ENCODE measurements at places on chromosomes 11 and 22.

DNA sequence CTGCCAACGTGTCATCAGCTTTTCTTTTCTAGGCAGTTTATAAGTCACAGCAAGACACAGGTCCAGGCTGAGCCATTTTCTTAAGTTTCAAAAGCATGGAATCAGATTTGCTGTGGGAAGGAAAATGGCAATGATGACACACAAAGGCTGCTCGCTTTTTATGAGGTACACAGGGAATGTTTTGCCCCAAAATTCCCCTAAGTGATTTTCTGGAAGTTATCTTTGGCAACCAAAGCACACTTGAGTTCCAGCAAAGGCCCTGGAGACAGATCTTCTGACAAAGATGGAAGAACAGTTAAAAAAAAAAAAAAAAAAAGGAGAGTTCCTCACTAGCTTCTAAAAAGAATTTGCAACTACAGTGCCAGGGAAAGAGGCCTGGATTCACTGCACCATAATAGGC lies 260.8 kb downstream of the LARGE1 start:
- DNase-seq, result no peak

- DNase-seq, result no peak
These were observed 71.9 kb downstream of the BLID start for GRCh38 chr11:122044086-122044485.

DNA sequence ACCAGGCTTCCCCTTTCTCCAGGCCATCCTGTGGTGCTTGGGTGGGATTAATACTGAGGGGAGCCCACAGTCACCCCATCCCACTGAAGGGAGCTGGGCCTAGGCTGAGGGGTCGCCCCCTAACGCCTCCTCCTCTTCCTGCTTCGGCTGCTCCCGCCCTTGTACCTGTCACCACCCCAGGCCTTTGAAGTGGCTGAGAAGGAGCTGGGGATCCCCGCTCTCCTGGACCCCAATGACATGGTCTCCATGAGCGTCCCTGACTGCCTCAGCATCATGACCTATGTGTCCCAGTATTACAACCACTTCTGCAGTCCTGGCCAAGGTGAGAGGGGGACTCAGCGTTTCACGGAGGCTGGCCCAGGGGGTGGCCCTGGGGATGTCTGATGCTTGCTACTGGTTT lies 6.1 kb downstream of the MICALL1 start:
- no peak for DNase-seq

GRCh38 chr22:23227380-23227779 lies 47.1 kb downstream of the BCR start:
- no peak for DNase-seq

GRCh38 chr11:71355281-71355680 lies 92.9 kb downstream of the DHCR7 start:
- no peak for DNase-seq

GRCh38 chr11:66497206-66497605 lies 13.2 kb upstream of the BBS1 start:
- no peak for DNase-seq

- DNase-seq, result no peak
These were observed 116.7 kb upstream of the TIMP3 start for GRCh38 chr22:32684822-32685187.

DNA sequence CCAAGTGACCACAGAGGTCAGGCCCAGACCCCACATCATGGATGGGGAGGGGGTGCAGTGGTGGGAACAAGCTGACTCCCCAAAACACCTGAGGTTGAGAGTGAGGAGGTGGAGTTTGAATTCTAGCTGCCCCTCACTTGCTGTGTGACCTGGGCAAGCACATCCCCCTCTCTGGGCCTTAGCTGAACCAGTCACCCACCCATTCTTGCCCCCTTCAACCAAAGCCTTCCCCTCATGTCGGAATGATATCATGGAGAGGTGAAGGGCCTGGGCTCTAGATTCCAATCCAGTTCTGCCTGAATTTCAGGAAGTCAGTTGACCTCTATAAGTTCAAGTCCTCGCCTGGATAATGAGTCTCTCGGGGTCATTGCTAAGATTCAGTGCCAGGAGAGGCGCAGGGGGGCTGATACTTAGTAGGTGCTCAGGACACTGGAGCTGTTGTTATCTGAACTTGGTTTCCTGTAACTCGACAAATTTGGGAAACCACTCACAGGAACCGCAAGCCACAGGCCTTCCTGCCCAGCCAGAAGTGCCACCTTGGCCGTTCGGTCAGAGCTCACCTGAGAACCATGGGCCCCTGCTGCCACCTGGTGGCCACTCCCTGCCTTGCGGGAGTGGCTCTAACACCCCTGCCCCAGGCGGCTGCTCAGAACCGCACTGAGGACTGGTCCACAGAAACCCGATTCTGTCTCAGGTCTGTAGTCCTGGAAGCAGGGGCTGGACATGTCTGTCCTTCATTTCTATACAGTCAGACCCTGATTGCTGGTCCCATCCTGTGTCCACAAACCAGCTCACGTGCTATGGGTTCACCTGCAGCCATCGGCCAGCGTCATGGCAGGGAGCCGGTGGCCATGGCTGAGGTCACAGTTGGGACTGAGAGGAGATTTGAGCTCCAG lies 6.9 kb downstream of the CDC42EP1 start:
- peak; percentile 80 for DNase-seq

DNA sequence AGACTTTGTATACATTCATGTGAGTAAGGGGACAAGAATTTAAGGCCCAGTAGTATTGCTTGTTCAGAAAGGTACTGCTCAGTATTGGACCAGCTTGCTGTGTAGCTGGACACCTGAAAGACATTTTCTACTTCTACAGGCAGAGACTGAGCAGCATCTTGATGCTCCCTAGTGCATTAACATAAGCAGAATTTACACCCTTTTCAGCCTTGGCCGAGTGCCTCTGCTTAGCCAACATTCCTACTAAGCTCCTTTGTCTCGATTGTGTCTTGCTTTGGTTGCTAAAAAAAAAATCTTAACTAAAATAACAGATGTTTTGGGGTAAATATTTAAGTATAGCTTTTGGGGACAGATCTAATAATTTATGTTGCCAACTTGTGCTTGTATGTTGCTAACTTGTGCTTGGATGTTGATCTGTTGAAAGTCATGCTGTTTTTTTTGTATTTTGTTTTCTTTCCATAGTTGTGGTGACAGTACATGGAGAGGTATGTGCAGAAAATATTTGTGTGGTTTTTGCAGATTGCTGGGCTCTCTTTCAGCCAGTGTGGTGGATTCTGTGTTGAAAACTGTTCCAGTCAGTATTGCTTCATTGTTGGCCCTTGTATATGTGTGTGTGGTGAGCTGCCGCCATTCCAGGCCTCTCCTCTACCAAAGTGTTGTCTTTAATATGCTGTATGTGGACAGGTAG lies 3.7 kb downstream of the PTS start:
- no peak for DNase-seq

GRCh38 chr11:128854841-128855240 lies 12.3 kb downstream of the KCNJ1 start:
- no peak for DNase-seq

GRCh38 chr11:12123799-12124198 lies 13.4 kb downstream of the MICAL2 start:
- no peak for DNase-seq

DNA sequence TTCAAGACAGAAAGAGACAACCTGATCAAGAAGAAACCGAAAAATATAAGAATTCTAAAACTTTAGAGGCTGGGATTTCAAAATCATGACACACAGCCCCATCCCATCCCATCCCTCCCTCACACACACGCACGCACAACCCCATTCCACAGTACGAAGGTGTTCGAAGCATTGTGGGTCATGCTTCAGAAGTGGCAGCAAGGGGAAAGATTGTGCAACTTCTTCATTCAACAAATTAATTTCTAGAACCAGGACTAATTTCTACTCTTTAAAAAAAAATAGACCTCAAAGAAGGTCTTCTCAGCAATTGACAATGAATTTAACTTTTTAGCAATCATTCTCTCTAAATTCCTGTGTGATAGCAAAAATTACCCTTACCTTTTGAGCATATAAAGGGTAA lies 867 bp downstream of the SPA17 start:
- DNase-seq, result no peak

- DNase-seq, result no peak
These were observed 1.1 kb upstream of the PITPNB start for GRCh38 chr22:27919942-27920755.

DNA sequence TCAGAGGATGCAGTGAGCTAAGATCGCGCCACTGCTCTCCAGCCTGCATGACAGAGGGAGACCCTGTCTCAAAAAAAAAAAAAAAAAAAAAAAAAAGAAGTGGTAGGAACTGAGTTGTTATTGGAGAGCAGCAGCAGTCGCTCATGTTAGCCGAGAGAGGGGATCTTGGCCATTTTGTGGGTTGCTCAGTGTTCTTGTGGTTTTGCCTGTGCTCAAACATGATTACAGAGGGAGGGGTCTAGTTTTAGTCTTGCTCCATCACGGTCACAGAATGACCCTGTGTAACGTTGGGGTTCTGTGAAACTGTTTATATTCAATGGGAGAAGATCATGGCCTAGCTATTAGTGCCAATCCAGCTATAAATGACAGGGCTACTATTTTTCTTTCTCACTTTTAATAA lies 1.9 kb downstream of the DPAGT1 start:
- DNase-seq, result no peak

DNA sequence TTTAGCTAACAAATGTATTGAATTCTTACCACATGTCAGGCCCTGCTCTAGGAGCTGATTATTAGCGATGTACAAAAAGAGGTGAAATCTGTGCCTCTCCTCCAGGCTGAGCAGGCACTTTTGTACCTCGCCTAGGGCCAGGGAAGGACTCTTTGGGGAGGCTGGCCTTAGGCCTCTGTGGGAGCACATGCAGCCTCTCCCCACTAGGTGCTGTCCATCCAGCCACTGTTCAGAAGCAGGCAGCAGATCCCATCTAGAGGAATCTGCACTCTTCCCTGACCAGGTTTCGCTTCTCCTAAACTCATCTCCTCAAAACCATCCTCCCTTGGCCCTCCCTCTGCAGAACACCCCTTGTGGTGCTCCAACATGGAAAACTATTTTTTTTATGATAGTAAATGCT lies 51.9 kb upstream of the WT1 start:
- DNase-seq, result no peak

DNA sequence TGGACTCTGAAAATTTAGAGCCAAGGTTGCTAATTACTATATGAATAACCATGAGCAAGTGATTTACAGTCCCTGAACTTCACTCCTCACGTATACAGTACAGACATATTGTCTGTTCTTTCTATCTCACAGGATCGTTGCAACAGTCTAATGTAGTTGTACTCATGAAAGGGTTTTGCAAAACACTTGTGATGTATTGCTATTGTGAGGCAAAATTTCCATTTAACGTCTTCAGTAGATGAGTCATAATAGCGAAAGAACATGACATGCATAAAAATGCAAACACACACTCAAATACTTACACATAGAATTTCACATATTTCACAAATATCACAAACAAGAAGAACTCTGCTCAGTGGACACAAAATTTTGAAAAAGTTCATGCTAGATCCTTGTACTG lies 134.6 kb upstream of the TRPC6 start:
- no peak for DNase-seq

DNA sequence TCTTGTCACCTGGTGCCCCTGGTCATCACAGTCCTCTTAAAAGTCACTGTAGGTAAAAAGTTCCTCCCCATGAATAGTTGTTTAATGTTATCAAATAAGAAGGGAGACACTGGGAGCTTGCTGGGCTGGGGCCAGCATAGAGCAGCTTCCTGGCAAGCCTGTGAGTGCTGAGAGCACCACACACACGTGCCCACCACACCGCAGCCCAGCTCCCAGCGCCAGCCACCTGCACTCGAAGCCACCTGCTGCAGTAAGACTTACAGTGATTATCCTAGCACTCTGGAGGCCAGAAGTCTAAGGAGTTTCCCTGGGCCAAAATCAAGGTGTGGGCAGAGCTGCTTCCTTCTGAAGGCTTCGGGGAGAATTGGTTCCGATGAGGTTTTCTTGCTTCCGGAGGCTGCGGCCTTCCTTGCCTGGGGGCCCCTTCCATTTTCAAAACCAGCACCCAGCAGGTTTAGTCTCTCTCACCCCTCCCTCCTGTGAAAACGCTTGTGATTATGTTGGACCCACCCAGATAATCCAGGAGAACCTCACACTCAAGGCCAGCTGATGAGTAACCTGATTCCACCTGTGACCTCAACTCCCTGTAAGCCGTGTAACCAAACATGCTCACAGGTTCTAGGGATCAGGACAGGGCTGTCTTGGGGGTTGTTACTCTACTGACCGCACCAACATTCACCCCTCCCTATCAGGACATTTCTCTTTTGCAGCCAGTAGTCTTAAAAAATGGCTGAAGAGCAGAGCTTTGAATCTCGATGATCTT lies 687.2 kb downstream of the TBC1D22A start:
- no peak for DNase-seq

DNA sequence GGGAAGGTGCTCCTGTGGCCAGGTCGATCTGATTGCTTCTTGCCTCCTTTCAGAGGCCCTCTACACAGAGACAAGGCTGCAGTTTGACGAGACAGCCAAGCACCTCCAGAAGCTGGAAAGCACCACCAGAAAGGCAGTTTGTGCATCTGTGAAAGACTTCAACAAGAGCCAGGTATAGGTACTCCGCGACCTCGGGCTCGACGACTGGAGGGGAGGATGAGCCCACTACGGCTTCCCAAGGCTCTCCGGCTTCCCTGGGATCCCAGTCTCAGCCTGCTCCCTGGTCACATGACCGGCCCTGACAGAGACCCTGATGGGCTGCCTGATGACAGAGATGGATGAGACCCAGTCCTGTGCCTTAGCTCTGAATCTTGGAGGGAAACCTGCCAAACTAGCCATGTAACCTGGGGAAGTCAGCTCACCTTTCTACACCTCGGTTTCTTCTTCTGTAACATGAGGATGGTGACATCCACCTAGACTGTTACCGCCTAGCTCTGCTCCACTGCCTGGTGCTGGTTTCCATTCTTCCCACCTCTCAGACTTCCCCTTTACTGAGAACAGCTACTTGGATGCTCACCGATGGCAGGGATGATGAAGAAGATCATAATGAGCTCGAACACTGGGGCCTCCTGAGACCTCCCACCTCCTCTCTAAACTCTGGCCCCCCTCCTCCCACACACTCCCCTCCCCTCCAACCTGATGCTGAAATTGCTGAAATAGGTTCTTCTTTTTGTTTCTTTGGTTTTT lies 8.9 kb downstream of the RIBC2 start:
- DNase-seq, result no peak

- DNase-seq, result no peak
These were observed 11.8 kb downstream of the SULT4A1 start for GRCh38 chr22:43850529-43850928.

GRCh38 chr11:13772223-13773046 lies 104.0 kb downstream of the FAR1 start:
- no peak for DNase-seq

GRCh38 chr11:80350541-80350940 lies 909.7 kb upstream of the TENM4 start:
- no peak for DNase-seq

DNA sequence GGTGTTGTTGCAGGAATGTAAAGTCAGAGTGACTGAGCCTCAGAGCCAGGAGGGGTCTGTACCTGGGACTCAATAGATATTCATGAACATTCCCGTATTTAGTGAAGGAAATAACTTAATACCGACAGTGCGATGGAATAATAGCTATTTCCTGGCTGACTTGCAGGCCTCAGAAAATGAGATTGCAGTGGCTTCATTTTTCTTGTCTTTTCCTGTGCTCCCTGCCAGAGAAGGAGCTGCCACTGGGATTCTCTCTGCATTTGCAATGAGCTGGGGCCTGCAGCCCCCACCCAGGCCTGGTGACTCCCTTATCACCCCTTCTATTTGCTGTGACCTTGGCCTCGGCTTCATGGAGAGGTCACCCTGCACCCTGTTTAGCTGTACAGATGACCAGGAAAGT lies 173.4 kb downstream of the MIAT start:
- no peak for DNase-seq

- DNase-seq, result no peak
These were observed 1.7 kb downstream of the TRPT1 start for GRCh38 chr11:64224151-64224890.

- no peak for DNase-seq
These were observed 82.3 kb upstream of the EED start for GRCh38 chr11:86162239-86162638.

GRCh38 chr22:37624876-37625275 lies 14.6 kb upstream of the SH3BP1 start:
- DNase-seq, result no peak

Measured in stimulated activated CD8-positive, alpha-beta memory T cell treated with anti-CD3 and anti-CD28 coated beads, Interleukin-15, amount 100 ng/mL, for 48 hours (primary cell).